HT1080 (cell line): ENCODE measurements at places on chromosomes 2 and 18. TPM values are rescaled to one million over a fixed set of nuclear protein-coding genes. Genes with fewer than 3 reads are reported as not detected.

Gene CYP27A1
- not detected in 2 replicates for total RNA-seq

GRCh38 chr2:39733070-39733674 lies 45.9 kb downstream of the THUMPD2 start:
- no peak for DNase-seq

- peak; percentile 12 for DNase-seq
Measured at GRCh38 chr2:30421604-30422443, 25.2 kb upstream of the LCLAT1 start.

GRCh38 chr2:109676346-109676902 lies 62.3 kb downstream of the SOWAHC start:
- no peak for DNase-seq

Gene ABCG8
- not detected in 2 replicates for total RNA-seq

DNA sequence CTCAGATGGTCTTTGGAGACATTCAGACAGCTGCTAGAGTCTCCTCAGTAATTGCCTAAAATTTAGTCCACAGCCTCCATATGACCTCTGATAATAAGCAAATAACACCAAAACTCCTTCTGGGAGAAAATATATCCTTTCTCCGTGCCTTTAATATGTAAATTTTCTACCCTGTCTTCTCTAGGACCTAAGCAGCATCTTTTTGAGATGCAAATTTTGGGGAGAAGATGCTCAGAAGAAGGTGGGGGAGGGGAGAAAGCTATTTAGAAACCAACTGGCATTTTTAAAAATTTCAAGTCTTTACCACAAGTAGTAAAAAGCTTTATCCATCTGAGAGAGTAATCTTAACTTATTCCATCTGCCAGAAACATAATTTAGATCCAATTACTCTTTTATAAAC lies 120.4 kb upstream of the MSH6 start:
- no peak for DNase-seq

Gene HOXD9
- 0.53 and 1.7 TPM in 2 replicates for total RNA-seq

DNA sequence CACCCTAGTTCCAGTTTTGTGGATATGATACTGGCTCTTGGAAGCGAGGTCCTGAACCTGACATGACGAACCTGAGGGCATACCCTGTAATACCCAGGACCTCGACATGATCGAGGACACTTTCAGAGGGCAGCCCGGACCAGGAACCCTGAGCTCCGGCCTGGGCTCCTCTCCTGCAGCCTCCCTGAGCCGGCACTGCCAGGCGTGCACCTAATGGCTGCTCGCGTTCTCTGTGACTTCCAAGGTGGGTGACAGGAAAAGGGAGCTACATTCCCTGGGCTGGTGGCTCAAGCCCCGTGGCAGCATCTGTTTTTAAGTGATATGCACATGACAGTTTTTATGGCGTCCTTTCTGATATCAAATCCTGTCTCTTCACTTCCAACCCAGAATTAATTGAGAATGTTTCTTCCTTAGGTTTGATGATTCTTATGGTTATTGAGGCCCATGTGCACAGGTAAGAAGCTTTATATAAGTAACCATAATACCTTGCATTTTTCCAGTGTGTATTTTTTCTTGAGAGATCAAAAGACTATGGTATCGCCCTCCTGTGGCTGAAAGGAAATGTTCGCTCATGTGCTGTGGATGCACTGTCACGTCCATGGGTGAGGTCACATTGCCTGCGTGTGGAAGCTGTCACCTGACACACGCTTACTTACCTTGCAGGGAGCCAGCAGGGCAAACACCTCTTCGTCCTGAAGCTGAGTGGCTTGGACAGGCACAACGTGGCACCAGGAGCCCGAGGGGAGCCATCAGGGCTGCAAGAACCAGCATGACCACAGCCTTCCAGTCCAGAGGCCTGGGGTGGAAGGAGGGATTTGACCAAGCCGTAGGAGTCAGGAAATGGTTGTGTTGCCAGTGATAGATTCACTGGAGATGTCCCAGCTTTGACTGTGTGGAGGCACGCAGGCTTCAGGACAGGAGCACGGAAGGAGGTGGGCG lies 367.4 kb upstream of the MYT1L start:
- DNase-seq = peak; percentile 17

GRCh38 chr18:8754995-8755960 lies 49.9 kb downstream of the MTCL1 start:
- DNase-seq = peak; percentile 90

DNA sequence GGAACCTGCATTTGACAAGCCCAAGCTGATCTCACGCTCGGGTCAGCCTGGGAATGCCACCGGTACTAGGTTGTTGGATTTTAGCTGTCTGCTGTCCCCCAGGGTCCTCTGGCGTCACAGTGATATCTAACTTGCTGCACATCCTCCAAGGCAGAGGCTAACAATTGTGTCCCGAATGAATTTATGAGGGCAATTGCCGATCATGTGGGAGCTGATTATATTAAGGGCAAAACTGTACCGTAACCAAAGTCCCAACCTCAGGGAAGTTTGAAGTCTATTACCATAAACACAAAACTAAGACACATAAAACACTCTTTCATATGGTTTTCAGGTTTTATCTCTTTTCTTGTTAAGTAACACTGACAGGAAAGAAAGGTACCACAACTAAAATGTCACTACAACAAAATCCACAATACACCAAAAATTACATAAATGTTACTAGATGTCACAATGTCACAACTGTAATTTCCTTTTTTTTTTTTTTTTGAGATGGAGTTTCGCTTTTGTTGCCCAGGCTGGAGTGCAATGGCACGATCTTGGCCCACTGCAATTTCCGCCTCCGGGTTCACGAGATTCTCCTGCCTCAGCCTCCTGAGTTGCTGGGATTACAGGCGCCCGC lies 6.7 kb downstream of the UXS1 start:
- no peak for DNase-seq

Gene PMAIP1
- total RNA-seq = 34.9 and 39.8 TPM in 2 replicates

Gene PLCL1
- total RNA-seq = 0.07 and 0.16 TPM in 2 replicates

GRCh38 chr2:105215586-105216192 lies 25.9 kb upstream of the GPR45 start:
- DNase-seq = no peak

Gene LAMA1
- total RNA-seq = 12.2 and 12.6 TPM in 2 replicates

- peak; percentile 24 for DNase-seq
Measured at GRCh38 chr2:151071382-151071781, 190.3 kb downstream of the RBM43 start.

Gene NT5DC4
- total RNA-seq = not detected in 2 replicates

DNA sequence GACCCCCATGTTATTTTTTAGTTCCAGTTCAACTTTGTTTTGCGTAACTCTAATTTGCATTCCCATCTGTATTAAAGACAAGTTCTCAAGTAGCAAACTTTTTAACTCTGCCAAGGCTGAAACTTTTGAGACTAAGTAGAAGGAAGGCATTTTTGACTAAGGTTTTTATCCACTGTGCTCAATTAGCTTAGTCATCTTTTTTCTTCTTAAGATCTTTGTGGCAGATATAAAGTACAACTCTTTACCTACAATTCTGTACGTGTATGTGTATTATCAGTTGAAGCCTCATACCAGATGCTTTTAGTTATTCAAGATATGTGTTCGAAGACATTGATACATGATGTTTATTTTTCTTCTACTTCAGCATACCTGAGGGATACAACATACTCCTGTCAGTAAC lies 41.6 kb downstream of the CREB1 start:
- no peak for DNase-seq

Gene FBXO48
- total RNA-seq = 0.63 and 0.73 TPM in 2 replicates

DNA sequence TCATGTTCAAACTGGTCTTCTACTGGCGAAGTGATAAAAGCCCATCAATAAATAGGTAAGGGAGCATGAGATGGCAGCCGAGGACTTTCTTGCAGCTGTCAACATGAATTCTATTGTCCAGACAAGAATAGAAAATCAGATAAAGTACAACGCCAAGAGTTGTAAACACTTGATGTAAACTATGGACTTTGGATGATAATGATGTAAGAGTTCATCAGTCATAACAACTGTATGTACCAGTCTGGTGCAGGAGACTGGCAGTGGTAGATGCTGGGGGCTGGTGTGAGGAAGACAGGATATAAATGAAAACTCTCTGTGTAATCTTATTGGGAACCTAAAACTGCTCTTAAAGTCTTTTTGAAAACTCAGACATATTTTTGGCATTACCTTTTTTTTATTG lies 155.9 kb upstream of the RASGRP3 start:
- DNase-seq = no peak

DNA sequence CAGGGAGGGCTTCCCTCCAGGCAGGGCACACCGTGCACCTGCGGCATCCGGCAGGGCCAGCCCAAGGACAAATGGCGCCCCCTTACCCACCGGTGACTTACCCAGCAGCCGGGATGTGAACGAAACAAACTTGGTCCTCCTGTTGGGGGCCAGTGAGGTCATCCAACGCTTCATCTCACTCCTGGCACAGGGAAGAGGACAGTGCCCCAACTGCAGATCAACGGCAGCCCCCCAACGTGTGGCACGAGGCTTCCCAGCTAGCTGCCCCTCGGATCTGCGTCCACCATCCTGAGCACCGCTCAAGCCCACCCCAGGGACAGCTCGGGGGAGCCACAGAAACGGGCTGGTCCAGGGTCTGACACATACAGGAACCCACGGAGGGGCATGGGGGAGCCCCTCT lies 12.0 kb downstream of the SNORC start:
- no peak for DNase-seq

Gene ASPRV1
- total RNA-seq = 0.35 and 0.47 TPM in 2 replicates

GRCh38 chr2:7508296-7508943 lies 591.2 kb downstream of the RNF144A start:
- DNase-seq = no peak

Gene ENOSF1
- total RNA-seq = 10.0 and 11.0 TPM in 2 replicates

DNA sequence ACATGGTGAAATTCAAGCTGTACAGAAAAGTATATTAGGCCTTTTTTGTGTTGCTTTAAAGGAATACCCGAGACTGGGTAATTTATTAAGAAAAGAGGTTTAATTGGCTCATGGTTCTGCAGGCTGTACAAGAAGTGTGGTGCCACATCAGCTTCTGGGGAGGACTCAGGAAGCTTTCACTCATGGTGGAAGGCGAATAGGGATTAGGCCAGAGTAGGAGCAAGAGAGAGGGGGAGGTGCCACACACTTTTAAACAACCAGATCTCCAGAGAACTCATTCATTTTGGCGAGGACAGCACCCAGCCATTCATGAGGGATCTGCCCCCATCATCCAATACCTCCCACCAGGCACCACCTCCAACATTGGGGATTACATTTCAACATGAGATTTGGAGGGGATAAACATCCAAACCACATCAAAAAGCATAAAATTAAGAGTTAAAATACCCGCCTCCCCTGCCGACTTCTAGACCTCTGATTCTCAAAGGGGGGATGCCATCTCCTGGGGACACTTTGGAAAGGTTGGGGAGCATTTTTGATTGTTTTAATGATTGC lies 15.1 kb upstream of the LIPG start:
- DNase-seq = no peak

Gene NETO1
- not detected in 2 replicates for total RNA-seq

DNA sequence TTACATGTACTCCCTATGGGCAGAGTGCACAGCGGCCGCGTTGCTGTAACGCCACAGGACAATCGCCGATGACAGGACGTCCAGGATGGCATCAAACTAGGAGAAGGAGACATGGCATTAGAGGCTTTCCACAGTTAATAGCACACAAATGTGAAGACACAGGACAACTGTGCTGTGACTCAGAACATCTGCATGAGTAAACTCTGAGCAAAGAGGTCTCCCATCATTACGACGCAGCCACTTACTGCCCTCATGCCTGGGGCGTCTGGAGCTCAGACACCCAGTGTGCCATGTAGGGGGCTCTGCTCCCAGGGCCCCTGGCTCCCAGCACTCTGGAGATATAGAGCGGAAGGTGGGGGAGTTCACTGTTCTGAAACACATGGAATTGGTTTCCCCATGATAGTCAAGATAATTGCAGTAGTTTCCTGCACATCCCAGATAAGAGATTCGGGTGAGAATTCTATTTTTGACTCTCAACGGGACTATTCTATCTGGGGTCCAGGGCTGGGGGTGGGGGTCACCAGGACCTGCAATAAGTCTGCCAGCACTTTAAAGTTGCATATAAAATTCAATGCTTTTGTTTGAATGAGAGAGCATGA lies 168.1 kb downstream of the TMEM163 start:
- no peak for DNase-seq
